ENCODE measurements at places on chromosomes 2 and 18.

DNA sequence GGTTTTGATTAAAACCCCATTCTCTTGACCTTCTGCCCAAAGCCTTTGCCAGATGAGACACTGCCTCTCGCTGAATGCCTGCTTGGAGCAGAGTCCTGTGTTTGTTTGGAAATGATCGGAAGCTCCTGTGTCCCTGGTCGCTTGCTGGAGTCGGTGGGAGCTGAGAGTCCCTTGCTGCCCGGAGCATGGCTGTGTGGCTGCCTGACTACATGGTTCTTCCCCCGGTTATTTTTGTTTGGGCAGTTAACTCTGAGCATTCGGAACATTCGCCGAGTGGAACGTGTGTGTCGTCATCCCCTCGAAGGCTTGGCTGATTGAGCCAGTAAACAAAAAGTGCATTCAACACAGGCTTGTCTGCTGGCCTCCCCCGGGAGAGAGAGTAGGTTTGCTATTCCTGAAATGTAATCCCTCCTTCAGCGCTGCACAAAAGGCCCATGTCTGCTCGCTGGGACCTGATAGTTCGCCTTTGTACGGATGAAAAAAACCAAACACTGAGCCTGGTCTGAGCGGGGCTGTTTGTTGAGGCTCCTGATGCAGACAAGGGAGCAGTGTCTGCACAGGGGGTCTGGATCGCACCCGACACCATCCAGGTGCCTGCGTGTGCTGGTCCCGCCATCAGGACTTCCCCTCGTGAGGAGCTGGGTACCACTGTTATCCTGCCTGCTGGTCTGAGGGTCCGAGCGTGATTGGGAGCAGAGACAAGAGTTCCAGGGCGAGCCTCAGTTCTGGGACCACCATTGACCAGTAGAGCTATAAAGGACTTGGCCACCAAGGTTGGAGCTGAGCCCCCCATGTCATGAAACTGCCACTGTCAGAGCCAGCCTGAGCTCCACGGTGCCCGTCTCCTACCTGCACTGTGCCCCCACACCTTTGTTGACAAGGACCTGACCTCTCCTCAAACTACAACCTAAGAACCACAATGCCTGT, 83.8 kb downstream of the AGAP1 start:
- DNase-seq, result peak; percentile 83

- no peak for DNase-seq
These were observed 10.2 kb upstream of the ZNF407 start for GRCh38 chr18:74587441-74587840.

GRCh38 chr2:111049792-111050640, 70.7 kb upstream of the BCL2L11 start:
- DNase-seq, result no peak

DNA sequence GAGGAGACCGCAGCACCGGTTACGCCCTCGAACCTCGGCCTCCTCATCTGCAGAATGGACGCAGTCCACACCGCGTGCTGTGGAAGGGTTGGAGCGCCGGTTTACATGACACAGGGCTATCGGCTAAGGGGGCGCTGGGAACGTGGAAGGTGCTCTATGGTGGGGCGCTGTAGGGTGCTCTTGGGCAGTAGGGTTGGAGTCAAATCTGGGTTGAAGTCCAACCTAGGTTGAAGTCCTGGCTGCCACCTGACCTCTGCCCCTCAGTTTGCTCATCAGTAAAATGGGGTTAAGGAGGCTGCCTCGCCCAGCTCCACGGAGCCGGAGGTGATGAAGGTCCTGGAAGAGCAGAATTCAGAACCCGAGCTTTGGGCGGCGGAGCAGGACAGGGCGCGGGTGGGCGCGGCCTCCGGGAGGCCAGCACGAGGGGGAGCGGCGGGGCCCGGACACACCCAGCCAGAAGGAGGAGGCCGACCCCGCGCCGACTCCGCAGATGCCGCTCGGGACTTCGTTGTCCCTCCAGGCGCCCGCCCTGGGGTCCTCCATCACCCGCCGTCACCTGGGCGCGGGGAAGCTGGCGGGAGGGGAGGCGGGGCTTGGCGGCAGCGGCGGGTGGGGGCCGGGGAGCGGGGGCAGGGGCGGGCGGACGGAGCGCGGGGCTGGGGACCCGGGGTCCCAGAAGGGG, 558 bp upstream of the GAREM2 start:
- peak; percentile 72 for DNase-seq

DNA sequence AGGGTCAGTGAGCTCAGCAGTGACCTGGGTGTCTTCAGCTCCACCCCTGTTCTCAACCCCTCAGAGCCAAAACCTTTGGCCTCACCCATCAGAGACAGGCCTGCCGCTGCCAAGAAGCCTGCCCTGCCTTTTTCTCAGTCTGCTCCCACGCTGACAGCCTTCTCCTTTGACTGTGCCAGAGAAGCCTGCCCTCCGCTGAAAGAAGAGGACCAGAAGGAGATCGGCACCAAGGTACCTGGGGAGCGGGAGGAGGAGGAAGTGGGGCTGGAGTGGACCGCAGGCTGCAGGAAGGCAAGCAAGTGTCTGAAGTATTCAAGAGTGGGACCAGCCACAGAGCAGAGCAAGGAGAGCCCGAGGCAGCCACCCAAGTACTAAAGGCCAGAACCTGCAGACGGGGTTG, 33.2 kb downstream of the TOGARAM2 start:
- DNase-seq, result no peak

DNA sequence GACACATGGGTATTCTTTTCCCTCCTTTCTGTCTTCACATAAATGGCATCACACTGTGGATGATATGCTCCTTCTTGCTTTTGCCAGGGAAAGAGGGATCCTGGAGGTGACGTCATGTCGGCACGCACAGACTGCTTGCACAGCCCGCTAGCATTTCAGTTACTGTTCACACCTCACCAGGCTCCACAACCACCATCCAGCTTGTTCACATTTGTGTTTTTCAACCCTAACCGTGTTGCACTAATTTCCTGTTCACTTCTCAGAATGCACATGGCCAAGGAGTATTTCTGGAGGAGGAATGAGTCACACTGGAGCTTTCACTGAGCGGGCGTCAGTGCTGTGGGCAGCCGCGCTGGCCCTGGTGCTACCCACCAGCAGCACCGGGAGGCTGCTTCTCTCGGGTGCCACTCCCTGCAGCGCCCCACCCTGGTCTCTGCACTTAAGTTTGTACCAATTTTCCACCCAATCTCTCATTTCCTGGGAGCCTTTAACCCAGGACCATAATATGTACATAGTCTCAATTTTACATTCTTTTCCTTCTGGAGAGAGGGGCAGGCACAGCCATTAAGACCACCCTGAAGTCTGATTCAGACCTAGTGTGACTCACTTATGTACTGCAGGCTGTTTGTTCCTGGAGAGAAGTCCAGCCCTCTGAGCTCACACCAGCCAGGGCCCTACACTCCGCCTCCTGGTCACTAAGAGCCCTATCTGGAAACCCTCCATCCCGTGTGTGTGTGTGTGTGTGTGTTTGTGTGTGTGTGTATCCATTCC, 65.1 kb downstream of the MBP start:
- peak; percentile 93 for DNase-seq

Data from lower leg skin (tissue), 4 donors.